Naive thymus-derived CD8-positive, alpha-beta T cell (primary cell): ENCODE measurements at places on chromosomes 3 and 15. TPM values are rescaled to one million over a fixed set of nuclear protein-coding genes. Genes with fewer than 3 reads are reported as not detected.

Gene TCTA
- 48.8 TPM for polyA plus RNA-seq

Gene CYP8B1
- not detected for polyA plus RNA-seq

Gene GNAT1
- polyA plus RNA-seq: not detected

Gene MKRN2OS
- not detected for polyA plus RNA-seq

Gene CD86
- polyA plus RNA-seq: 0.45 TPM

Gene GTF2E1
- polyA plus RNA-seq: 10.9 TPM

- no peak for DNase-seq
Observed at GRCh38 chr3:117700573-117701360, 991.2 kb downstream of the TUSC7 start.

DNA sequence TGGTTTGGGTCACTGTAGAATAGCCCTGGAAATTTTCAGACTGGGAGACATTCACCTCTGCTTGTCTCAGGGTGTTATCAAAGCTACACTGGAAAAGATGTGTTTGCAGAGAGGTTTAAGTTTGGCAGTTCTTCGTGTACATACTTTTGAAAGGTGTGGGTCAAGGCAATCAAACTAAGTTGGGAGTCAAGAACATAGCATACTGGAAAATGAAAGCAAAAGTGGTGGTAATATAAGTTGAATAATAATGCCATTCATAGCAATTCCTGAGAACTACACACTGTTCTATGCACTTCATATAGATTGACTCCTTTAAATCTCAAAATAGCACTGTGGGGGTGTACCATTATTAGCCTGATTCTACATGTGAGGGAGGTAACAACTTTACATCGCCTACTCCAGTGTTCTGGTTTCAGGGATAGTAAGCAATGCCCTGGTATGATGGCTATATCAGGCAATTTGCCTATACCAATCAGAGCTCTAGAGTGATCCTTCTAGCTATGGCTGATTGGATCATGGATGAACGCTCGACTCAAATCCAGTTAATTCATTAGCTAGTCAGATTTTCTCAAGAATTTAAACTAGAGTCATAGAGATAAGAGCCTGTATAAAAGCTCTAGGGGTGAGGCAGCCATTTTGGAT lies 44.6 kb upstream of the RASGRP1 start:
- no peak for DNase-seq

DNA sequence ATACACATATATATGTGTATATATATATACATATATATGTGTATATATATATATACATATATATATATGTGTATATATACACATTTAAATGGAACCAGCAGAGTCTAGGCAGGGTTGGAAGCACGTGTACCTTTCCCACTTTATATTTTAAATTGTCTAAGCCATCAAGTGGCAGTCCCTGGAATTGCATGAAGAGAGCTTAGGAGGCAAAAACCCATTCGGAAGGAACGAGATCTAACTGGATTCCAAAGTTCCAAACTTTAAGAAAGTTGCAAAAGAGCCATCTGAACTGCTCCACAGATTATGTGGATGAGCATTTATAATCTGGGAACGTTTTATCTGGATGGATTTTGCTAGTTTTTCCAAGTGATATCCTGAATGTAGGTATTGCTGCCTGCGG lies 186.5 kb downstream of the FOXP1 start:
- DNase-seq: no peak

DNA sequence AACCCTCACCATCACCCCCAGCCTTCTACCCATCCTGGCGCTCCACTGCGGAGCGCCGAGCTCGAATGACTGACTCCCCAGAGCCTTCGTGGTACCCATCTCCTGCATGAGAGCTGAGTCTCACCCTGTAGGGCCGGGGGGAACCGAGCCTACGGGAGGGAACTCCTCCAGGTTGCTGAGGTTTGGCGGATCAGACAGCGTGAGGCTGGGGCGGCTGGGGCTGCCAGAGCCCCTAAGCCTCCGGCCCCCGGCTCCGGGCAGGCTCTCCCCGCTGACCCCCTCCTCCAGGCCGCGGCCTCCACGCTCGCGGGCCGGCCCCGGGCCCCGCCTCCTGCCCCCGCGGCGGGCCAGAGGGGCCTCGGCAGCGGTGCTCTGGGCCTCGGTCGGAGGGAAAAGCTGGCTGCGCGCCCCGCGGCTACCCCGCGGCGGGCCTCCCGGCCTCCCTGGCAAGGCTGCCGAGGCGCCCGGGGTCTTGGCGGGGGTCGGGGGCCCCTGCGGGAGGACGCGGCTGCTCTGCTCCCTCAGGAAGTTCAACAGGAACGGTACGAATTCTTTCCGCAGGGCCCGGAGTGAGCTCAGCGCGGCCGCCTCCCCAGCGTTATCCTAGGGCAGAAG lies 643 bp downstream of the CDAN1 start:
- no peak for DNase-seq

DNA sequence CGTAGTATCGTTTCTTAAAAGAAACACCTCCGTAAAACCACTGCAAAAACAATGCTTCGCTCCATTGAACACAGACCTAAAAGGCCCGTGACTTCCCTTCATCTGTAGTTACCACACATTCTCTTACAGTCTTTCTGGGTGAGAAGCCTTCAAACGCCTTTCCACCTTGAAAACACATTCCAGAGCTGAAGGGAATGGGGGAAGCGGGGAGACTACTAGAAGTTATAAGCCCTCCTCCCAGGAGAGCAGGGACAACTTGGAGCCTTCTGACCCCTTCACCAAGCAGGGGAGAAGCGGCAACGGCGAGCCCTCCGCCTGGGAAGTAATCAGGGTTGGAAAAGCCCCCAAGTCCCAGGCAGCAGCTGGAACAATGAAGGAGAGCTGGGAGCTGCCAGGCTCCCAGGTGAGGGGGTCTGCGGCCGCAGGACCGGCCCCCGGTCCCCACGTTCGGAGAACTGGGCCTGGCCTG lies 461 bp downstream of the SECISBP2L start:
- DNase-seq: no peak

DNA sequence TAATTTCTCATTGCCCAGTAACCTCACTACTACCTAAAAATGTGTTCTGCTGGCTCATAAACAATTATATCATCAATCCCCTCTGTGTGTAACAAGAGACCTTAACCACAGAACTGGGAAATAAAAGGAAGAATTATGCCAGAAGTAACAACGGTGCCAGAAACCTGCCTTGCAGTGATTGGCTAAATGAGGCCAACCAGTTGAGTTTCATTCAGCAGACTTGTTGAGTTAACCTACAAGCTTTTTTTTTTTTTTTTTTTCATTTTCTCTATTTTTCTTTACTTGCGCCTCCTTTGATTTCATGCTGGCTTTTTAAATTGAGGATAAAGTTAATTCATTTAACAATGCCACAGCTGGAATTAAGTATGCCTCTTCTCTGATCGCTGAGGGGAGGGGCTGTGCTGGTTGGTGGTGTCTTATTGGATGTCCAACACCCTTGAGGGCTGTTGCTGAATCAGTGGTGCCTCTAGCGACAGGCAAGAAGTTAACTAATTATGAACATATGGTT lies 30.0 kb upstream of the GMNC start:
- DNase-seq: no peak

DNA sequence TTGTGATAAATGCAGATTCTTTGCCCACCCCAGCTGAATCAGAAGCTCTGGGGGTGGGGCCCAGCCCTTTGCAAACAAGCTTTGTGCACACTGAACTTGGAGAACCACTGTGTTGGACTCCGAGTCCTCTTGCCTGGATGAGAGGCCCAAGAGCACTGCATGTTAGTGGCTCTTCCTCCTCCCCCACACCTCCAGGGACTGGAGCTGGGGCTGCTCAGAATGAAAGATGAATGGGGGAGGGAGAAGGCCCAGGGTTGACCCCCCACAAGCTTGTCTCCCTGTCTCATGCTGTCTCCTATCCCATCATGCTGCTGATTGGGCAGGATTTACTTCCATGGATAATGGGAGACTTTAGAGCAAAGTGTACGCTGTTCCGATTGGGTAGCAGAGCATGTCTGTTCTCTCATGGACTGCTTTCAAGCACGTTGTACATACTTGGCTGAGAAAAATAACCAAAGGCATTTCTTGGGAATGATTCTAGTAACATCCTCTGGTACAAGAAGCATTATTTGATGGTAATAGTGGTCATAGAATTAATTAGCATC lies 99.6 kb downstream of the PGPEP1L start:
- no peak for DNase-seq

- DNase-seq: no peak
Observed at GRCh38 chr15:26623071-26623470, 149.8 kb downstream of the GABRB3 start.

GRCh38 chr3:69290006-69290405 lies 95.9 kb downstream of the FRMD4B start:
- DNase-seq: no peak

DNA sequence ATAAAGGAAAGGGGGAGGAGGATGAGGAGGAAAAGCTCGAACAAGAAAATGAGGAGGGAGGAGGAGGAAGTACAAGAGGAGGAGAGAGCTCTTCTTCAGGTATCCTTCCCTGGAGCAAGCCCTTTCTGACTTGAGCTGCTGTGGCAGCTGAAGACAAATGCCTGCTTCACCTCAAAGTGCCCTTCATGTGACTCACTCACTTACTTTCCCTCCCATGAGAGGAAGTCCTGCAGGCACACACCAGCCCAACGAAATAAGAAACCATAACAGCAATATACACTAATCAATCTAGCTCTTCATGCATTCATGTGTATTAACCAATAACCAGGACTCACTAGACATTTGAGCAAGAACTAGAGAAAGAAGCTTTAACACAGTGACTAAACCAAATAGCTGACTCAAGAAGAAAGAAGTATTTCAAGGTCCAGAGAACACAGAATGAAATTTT lies 251.9 kb downstream of the IGSF11 start:
- no peak for DNase-seq

DNA sequence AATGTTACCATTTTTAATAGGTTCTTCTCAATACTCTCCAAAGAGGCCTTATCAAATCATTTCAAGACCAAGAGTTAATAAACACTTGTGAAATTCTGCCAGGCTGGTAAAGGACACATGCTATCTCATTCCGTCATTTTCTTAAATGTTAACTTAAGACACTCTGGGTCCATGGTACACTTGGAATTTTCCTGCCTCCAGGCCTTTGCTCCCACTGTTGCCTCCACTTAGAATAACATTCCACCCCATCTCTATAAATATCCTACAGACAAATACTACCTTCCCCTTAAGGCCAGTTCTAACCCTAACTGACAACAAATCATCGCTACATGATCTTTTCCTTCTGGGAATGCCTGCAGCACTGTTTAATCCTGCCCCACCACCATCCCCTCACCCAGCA lies 24.1 kb downstream of the MAGI1 start:
- DNase-seq: no peak

DNA sequence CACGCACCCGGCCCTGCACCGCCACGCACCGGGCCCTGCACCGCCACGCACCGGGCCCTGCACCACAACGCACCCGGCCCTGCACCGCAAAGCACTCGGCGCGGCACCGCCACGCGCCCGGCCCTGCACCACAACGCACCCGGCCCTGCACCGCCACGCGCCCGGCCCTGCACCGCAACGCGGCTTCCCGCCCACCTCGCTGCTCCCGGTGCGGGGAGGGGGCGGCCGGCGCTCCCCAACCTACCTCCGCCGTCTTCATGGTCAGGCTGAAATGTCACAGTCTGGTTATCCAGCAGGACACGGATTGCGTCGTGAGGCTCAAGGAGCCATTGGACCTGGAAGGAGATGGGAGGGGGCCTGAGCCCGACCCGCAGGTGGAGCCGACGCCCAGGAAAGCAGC lies 41.8 kb downstream of the MUC20 start:
- DNase-seq: no peak

- no peak for DNase-seq
Observed at GRCh38 chr3:9897408-9898372, 5.0 kb upstream of the IL17RE start.

GRCh38 chr3:60226912-60227311 lies 1024.3 kb downstream of the FHIT start:
- DNase-seq: no peak

DNA sequence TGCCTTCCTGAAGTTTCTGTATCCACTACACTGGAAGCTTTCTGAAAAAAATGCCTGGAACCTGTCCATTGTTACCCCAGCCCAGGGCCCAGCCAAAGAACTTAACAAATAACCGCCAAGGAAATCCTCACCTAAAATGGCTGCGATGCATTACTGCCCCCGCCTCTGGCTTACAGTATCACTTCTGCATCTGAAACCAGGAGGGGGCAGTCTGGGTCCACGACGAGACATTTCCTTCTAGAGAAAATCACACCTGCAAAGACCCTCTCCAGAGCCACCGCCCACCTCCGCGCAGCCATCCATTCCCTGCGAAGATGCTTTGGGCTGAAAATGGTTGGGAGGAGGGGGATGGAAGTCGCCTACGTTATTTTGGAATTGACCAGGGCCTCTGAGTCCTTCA lies 22.4 kb upstream of the CELF6 start:
- DNase-seq: peak; percentile 41
